ENCODE measurements at places on chromosomes 6 and 20.

DNA sequence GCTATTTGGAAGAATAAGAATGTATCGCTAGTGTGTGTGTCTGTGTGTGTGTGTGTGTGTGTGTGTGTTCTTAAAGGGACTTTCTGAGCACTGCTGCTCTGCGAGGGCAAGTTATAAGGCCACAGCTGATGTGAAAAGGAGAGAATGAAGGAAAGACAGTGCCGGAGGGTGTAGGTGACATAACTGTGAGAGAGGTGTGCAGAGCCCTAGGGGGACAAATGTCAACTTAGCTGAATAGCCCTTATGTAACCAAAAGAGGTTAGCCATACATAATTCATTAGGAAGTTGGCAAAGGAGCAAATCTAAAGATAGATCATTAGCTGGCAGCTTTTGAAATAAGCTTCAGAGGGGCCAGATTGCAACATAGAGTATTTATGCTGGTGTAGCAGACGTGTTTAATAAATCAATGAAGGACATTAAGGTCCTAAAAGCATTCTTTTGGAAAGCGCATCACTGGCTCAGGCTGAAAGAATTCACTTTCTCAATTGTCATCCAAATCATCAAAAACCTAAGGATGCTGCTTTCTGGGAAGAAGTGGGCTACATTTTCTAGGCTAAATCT lies 81.0 kb downstream of the NDUFAF5 start:
- DNase-seq = no peak

- no peak for DNase-seq
Observed at GRCh38 chr20:47058236-47058635, 163.6 kb downstream of the EYA2 start.

DNA sequence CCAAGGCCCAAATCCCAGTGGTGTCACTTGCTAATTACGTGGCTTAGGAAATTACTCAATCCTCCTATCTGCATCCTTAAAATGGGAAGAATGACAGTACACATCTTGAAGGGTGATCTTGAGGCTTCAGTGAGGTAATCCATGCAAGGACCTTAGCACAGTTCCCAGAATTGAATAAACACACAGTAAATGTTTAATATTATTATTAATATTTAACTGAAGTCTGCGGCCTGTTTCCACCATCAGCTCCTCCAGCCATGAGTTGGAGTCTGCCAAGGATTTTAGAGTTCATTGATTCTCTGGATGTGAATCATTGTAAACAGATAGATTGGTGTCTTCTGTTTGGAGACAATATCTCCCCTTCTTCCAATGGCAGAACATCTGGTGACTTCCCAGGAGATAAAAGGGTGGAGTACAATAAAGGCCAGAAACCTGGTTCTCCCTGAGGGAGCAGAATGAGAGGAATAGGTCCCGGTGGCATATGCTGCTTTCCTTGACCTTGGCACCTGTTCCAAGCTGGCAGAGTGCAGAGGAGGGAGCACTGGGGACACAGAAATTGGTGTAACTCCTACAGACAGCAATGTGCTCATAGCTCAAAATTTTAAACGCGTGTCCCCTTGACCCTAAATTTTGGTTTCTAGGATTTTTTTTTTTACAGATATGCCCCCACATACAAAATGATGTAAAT lies 25.4 kb downstream of the UNC5CL start:
- no peak for DNase-seq

GRCh38 chr20:8895472-8895871 lies 173.4 kb upstream of the PLCB4 start:
- no peak for DNase-seq

DNA sequence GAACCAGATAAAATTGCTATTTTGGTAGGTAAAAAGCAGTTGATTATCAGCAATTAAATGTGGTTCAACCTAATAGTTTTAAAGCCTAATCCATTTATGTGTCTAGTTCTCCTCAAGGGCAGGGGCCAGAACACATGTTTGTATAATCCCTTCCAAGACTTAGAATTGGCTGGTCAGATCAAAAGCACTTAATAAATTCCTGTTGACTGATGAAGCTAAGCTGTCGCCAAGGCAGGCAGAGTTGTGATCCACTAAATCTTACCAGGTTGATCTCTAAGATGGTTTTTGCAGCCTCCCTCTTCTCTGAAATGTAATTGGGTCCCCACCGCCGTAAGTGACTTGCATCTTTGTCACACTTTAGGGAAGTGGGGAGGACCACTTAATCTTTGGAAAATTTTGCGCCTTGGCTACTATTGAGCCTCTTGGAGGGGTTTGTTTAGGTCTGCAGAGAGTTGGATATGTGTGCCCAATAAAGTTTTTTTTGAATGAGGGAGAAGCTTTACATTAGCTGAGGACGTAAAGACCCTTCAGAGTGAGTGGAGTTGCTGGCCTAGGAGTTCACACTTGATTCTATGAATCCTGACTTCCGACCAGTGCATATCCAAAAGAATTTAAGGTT lies 65.9 kb downstream of the PHF20 start:
- DNase-seq = no peak
